ENCODE measurements at places on chromosomes 1 and 21.
A peak's percentile ranks its signal among the peaks of the same experiment; 100 is the strongest.

DNA sequence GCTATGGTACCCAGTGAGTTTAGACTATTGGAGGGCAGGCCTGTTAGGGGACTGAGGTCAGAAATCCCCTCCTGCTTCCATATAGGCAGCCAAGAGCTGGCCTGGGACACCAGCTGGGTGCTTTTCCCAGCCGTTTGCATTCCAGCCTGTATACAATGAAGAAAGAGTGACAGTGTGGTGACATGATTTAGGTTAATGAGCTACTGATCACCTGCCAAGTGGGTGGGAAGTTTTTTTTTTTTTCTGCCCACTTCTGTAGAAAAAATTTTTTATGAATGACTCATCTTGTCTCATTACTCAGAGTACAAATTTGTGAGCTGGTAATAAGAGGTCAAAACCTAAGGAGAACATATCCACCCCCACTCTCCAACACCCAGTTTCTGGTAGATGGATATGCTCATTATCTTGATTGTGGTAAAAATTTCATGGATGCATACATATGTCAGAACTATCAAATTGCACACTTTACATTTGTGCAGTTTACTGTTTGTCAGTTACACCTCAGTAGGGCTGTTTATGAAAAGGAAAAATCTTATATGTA is 16.4 kb upstream of the CGN start:
- DNase-seq, result peak; percentile 88

- no peak for DNase-seq
Measured at GRCh38 chr1:247056071-247056470, 22.5 kb downstream of the ZNF670 start.

DNA sequence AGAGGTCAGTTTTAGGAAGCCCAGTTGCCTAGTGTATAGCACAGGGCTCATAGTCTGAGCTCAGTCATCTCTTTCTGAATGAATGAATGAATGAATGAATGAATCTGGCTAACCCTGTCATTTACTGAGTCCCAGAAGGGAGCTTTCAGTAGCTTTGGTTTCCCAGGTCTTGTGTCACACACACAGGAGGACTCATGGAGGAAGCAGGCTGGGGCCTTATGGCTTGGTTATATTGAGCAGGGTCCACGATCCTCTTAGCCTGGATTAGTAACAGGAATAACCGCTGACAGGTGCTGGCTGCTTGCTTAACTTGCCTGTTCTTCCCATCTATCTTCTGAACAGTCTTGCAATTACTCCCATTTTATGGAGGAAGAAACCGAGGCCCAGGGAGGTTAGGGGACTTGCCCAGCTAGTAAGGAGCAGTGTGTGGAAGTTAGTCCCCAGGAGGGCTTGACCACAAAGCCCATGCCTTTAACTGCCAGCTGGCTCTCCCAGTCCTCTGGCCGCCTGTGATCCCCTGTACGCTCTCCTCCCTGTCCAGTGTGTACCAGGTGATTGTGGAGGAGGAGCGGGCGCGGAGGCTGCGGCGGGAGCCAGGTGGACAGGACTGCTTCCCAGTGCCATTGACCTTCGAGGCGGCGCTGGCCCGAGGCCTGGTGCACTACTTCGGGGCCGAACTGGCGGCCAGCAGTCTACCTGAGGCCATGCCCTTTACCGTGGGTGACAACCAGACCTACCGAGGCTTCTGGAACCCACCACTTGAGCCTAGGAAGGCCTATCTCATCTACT is 46.0 kb downstream of the PTPRU start:
- DNase-seq, result no peak

DNA sequence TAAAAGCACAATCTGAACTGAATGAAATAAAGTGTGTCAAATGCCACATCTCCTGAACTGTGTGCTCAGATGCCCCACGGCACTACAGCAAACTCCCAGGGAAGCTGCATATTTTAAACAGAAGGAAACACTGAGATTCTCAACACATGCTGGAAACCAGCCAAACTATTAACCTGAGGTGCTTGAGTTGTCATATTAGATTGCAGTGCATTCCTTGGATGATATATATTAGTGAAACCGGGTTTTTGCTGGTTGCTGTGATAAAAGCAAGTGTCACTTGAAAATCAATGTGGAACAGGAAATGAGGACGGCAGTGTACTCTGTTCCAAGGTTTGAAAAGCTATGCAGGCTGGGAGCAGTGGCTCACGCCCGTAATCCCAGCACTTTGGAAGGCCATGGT is 8.7 kb downstream of the SYNJ1 start:
- DNase-seq, result no peak

DNA sequence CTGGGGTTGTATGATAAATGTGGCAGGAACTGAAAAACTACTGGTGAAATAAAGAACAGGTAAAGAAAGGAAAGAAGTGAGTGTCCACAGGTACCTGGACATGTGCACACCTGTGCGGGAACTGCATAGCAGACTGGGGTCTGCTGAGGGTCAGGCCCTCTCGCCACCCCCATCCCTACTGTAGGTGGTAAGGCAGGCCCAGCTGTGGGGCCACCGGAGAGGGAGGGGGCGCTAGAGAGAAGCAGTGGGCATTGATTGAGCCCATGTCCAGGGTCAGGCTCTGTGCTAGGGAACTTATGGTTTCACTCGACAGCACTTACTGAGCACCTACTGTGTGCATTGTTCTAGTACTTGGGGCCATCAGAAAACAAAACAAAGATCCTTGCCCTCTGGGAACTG is 400.5 kb downstream of the MATN1 start:
- DNase-seq, result no peak

GRCh38 chr1:167687919-167688519 is 33.8 kb upstream of the MPZL1 start:
- DNase-seq, result peak; percentile 78

DNA sequence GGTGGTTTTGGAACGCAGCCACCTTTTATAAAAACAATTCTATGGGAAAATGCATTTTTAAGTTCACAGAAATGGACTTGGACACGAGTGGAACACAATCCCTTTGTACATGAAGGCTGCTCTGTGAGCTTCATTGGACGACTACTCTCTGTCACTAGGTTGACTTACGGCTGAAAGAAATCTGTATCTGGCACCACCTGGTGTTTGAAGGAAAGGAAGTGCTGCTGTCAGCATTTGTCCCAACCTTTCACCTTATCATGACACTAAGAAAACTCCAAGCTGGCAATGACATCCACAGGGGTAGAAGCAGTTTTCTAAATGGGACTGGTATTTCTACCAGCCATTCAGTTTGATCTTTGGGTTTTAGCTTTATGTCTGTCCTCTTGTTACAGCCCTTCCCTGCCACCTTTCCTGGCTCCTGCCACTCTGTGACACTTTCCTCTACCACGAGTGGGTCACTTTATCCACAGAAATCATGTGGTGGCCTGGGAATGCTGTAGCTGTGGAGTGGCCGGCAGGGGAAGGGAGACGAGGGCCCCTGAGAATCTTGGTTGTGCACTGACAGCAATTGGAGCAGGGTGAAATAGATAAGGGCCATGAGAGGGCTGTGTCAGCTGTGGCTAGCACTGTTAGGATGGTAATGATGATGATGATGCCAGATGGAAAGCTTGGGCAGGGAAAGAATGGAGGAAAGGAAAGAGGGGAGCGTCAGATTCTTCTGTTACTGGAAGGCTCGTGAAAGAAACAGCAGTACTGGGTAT is 85.2 kb downstream of the TBX19 start:
- DNase-seq, result peak; percentile 23

DNA sequence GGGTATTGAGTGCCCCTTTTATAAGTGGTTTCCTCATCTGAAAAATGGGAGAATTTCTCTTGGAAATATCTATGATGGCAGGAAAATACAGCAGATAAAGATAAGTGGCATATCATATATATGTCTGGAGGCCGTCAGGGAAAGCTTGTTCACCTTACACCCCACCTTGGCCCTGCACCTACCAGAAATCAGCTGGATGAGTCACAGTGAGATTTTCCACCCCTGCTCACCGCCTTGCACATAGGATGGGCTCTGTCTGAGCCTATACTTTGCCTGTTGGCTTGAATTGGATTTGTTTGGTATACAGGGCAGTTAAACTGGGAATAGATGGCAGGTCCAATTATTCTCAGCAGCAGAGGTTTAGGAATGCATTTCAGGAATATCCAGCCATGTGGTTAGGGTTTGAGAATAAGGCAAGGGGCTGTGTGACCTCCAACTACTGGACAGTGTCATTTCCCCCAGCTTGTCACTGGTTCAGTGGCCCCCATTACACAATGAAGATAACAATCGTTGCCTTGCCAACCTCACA is at the start of gene SPATA21:
Gene SPATA21, minus strand, starts transcription at position 479 of the 529 bp plus-strand sequence. CDS start 6,053 bp downstream, outside the sequence.
- DNase-seq, result no peak

DNA sequence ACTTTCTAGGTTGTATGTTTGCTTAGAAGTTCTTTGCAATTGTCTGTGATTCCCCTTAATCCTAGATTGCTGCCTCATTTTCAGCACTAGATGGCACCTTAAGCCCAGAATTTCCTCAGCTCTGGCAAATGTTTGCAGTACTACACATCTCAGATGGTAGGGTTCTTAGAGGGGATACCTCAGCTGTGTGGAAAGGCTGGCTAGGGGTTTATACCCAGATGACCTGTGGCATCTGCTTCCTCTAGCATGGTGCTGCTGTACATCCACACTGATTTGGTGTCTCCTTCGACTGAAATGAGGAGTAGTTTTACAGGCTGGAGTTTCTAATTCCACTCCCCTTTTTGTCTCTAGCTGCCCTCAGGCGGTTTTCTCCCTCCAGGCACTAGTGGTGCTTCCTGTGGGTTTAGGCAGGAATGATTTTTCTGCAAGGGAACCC is 23.5 kb downstream of the ASB17 start:
- DNase-seq, result peak; percentile 45

GRCh38 chr1:43871181-43871910 is 62.3 kb upstream of the ARTN start:
- no peak for DNase-seq

- no peak for DNase-seq
Measured at GRCh38 chr1:231188072-231188471, 26.2 kb downstream of the TRIM67 start.
